Mammary epithelial cell (primary cell): ENCODE measurements at places on chromosomes 4 and X.

- DNase-seq: no peak
Measured at GRCh38 chr4:40204507-40205258, 7.9 kb downstream of the RHOH start.

DNA sequence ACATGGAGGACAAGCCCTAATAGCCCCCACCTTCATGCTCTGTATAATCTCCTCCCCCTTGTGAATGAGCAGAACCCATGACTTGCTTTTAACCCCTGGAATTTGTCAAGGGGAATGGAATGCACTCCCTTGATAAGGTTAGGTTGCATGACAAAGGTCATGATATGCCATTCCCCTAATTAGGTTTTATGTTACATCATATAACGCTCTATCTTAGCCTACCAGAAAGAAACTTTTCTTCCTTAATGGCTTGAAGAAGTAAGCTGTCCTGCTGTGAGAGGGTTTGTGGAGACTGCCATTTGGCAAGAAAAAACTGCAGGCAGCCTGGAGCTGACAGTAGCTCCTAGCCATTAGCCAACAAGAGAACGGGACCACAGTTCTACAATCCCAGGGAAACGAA, 399.8 kb upstream of the MAD2L1 start:
- DNase-seq: no peak

DNA sequence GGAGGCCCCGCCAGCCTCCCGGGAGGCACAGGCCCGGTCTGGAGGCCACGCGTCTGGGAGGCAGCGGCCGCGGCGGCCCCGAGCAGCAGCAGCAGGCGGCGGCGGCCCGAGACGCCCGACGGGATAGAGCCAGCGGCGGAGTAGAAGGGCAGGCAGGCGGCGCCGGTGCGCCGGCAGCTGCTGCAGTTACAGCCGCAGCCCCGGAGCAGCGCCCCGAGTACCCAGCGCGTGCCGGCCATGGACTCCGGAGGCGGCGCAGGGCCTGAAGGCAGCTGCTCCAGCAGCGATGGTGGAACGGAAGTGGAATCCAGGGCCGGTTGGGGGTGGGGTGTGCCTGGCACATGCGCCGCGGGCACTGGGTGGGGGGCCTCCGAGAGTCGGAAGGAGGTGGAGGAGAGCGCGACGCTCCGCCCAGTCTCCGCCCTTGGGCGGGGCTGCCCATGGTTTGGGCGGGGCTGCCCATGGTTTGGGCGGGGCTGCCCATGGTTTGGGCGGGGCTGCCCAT, at the start of gene GRSF1:
TSS of gene GRSF1 (minus strand) at position 302 of the 505 bp plus-strand sequence. CDS start at position 239, 63 bp downstream.
- DNase-seq: peak; percentile 87

GRCh38 chr4:140233791-140234696, 80.1 kb upstream of the MAML3 start:
- no peak for DNase-seq

DNA sequence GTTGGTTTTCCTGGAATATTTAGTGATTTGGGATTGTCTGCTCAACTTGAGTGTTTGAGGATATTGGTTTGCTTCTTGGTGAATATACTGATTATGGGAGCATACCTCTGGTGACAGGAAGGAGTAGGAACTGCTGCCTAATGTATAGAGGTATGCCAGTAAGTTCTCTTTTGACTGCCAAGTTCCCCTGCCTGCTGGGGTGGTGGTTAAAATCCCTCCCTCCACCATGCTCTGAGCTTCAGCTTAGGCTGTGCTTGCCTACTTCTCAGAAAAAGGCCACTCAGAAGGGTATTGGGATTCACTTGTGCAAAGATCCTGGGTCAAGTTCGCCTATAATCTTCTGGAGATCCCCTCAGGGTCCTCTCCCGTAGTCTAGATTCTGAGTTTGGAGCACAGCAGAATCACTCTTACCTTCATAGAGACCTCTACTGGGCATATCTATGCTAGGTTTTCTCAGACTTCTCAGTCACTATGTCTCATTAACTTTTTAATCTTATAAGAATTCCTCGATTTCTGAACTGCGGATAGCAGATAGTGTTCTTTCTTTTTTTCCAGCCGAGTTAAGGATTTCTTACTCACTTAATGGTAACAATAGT, 44.7 kb upstream of the DCK start:
- no peak for DNase-seq

DNA sequence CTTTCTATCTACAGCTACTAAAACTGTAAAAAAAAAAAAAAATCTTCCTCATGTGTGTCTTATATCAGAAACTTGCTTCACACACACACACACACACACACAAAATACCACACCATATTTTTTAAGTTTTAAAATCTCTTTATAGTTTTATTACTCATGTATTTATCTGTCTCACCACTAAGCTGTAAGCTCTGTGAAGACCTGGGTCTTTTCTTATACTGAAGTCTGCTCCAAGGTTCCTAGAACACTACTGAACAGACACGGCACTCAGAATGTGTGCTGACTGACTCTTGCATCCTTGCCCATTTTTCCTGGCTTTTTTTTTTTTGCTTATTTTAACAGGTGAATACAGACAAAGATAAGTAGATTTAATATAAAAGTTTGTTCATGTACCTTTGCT, 135.6 kb upstream of the CXXC4 start:
- DNase-seq: no peak

DNA sequence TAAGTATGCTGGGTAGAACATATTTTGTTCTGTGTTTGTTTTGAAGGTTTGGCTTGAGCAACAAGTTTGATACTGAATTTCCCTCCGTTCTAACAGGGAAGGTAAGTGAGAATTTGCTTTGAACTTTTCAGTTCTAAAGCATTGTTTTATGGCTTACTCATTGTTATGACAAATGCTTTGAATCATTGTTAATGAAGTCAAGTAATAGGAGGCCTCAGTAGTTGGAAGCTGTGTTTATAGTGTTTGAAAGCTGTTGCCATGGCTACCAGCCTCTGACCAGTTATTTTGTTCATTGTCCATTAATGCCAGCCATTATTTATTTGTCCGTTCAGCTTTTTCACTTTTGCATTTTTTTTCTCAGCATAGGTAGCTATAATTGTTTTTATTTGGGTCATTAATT, 14.4 kb downstream of the CHIC1 start:
- DNase-seq: peak; percentile 82

- DNase-seq: no peak
Measured at GRCh38 chr4:17624821-17625220, 10.4 kb downstream of the MED28 start.

DNA sequence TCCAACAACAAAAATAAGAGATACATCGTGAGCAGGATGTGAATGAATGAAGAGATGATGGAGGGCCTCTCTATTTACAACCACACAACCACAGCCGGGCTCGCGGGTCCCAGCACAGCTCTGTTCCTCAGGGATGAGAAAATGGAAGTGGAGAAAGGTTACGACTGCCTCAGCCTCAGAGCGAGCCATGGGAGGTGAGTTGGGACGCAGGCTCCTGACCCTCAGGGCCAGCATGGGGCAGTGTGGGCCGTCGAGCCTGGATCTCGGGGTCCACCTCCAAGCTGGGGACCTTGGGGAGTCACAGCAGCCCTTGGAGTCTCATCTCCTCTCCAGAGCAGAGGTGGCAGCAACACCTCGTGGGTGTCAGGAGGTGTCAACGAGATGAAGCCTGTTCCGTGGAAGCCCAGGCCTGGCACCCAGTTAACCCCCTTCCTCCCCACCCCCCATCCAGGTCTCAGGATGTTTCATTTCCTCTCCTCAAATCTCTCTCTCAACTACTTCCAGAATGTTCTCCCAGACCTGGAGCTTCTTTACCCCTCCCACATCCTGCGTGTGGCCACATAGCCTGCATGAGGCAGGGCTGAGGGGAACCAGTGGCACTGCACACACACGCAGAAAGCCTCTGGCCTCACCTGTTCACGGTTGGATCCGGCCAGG, 25.9 kb downstream of the C4orf50 start:
- no peak for DNase-seq

DNA sequence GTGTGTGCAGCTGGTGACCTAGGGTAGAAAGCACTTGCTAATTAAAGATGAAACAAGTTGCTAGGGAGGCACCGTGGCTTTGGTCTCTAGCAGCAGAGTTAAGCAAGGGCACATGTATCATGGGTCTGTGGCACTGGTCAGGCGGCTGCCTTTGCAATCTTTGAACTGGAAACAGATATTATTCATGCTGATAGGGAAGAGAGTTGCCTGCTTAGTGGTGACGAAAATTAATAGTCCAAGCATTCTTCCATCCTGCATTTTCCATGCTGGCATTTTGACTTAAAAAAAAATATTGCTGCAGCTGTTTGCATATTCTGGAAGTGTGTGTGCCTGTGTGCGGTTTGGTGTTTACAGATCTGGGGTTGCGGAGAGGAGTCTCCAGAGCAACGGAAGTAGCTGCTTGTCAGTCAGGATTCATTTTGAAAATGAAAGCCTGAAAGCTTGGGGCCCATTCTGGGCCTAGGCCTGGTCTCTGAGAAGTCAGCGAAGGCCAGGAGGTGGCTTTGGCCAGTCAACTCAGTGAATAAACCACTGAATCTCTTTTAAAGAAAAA, 2.3 kb upstream of the SOWAHD start:
- no peak for DNase-seq

DNA sequence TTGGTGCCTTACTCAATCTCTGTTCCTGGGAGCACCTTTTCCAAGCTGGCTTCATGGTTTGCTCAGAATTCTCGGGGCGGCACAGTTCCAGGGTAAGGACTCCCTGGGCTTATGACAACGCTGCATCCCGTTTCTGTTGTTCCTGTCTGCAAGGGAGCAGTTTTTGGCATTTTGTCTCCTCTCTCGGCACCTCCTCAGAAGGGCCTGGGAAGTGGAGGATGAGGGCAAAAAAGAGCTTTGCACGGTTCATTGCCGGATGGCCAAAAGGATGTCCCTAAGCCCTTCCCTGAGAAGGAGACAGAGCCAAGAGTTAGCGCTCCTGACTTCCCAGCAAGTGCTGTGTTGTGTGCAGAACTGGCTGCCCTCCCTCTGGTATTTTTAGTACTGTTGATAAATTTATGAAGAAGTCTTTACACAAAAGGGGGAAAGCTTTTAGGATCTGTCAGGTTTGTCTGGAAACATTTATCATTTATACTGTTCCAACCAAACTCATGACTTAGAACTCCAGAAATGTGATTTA, 13.4 kb downstream of the SRD5A3 start:
- no peak for DNase-seq

GRCh38 chr4:33724685-33725084, 2519.6 kb downstream of the ARAP2 start:
- DNase-seq: no peak

DNA sequence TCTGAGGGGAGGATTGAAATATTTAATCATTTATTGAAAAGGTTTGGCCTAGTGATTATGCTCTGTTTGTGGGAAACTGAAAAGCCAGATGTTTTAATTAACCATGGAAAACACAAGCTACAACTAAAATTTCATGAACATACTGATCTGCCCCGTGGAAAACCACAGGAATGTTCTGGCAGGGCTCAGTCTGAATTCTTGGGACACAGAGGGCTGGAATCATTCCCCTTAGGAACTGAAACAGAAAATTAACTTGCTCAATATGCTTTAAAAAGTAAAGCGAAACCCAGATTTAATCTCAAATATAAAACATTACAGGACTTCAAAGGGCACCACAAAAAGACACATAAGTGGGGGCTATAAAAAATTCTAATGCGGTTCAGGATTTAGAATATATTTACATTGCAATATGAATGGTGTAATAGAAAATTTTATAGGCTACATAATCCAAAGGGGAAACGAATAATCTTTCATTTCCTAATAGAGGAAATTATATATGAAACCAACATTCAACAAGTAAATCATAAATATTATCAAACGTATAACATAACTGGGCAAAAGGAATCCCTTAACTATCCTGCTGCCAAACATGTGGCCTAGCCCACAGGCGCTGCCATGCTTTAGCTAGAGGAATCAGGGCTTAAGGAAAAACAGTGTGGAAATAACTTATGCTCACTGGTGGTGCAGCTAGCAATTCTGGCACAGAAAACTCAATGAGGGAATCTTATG, 70.9 kb downstream of the APBB2 start:
- peak; percentile 75 for DNase-seq

GRCh38 chrX:25523574-25524540, 508.1 kb upstream of the ARX start:
- DNase-seq: peak; percentile 3

- no peak for DNase-seq
Measured at GRCh38 chrX:118499295-118499694, 3.7 kb downstream of the DOCK11 start.

DNA sequence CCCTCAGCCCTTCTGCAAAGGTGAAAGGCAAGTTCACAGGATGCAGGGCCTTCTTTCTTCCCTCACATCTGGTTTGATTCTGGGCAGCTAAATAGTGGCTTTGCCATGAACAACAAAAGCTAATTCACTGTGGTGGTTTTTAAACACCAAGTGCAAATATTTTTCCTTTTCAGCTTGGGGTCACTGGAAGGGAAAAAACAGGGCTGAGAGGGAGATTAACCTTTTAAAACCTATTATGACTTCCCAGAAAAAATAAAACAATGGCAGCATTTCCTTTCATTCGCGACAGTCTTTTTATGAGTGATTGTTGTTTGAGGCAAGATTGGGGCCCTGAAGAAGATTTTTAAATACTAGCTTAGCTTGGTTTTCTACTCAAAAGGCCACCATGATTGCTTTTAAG, 103.7 kb upstream of the SCML1 start:
- DNase-seq: no peak

- DNase-seq: no peak
Measured at GRCh38 chrX:108250654-108251579, 159.3 kb downstream of the ATG4A start.

GRCh38 chr4:118968813-118969212, 80.2 kb downstream of the SYNPO2 start:
- no peak for DNase-seq

- DNase-seq: peak; percentile 1
Measured at GRCh38 chrX:123570011-123570590, 162.8 kb downstream of the THOC2 start.

DNA sequence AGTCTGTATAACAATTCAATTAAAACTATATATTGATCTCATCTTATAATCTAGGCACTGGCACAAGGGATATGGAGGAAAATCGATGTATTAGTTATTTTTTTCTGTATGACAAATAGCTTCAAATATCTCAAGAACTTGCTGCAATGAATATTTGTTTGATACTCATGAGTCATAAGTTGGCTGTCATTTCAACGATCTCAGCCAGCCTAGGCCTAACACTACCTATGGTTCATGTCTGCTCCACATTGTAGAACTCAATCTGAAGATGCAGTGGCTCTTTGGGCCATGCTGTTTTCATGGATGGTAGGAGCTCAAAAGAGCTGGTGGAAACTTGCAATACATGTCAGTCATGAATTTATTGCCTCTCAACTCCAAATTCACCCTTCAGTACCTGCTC, 44.7 kb downstream of the MAGEB17 start:
- DNase-seq: peak; percentile 21

DNA sequence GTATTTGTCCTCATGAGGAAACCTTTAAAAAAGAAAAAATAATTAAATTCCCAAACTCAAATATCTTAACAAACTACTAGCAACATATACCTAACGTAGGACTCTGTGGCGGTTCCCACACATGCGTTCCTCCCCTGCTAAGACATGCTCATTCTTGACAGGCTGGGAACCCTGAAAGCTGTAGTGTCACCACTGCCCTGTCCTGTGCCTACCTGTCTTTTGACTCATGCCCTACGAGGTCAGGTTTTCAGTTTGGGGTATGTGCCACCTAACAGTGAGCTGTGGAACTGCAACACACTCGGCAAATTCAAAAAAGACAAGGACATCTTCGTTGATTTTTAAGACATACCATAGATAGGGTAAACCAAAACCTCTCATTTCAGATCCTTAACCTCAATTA, 17.8 kb downstream of the IDS start:
- peak; percentile 43 for DNase-seq
